ENCODE measurements at places on chromosomes 5 and 9.
A peak's percentile ranks its signal among the peaks of the same experiment; 100 is the strongest.

DNA sequence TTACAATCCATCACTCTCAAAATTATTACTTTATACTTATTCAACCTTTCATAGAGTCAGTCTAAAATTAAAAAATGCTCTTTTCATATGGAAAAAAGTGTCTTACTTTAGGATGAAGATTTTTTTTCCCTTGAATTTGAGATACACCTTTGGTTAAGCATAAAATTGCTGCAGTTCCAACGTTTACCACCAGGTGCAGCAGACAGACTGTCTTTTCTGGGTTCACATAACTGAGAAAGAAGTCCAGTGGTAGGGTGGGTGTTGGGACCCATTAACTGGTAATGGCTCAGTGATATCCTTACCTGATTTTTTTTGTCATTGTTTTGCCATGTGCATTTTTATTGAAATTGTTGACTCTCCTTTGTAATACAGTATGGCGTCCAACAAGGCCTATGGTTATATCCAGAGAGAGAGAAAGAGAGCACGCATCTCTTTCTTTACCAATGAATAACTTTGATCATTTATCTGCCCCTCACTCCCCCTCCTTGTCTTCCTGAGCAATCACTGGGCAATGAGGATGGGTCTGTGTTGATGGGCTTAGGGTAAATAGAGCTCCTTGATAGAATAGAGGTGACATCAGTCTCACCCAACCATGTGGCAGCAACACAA is 98.4 kb downstream of the FBXL7 start:
- no peak for DNase-seq

GRCh38 chr9:72656021-72656420 is 134.6 kb downstream of the TMC1 start:
- DNase-seq, result no peak

DNA sequence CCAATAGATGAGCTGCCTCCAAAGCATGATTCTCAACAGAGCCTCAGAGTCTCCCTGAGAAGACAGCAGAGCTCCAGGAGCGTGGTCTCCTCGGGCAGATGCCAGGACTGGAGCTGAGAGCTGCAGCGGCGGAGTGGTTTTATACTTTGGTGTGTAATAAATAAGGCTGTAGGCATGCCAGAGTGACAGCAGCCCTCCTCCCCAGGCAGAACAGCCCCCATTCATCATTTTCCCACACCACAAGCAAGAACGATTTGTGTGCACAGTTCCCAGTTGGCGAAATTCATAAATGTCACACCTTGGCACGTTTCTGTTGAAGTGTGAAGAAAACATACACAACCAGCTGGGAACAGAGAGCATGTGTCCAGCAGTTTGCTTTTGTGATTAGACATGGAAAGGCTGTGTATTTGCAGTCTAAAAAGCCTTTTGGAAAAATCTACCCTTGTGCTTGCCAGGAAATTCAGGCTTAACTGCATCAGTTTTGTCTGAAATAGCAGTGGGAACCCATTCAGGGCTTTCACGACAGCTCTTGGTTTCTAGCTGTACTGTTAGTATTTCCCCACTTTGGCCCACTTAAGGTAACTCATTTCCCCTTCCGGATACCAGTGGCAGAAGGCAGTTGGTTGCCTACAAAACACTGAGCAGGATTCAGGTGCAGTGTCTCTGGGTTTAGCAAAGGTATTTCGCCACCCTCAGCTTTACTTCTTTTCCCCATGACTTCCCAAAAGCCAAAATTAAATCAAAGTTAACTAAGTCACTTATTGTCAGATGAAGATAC is at the start of gene C1QTNF3:
Gene C1QTNF3 (minus strand): TSS at position 115 of the 778 bp plus-strand sequence. CDS start 88 bp downstream, at position 27.
- DNase-seq, result no peak

DNA sequence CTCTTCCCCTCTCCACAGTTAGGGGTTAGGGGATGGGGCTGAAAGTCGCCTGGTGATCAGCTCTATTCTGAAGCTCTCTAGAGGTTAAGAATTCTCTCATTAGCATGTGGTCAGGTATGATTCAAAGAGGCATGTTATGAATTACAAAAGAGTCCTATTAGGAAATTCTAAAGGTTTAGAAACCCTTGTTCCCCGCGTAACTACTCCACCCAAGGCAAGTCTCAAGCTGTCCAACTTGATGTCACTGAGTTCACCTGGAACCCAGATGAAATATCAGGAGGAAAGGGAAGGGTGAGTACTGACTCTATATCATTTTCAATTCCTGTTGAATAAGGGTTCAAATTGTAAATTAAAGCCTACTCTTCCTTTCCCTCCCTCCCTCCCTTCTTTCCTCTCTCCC is 18.1 kb upstream of the RNF145 start:
- no peak for DNase-seq

GRCh38 chr9:72365525-72366256 is 683 bp upstream of the ZFAND5 start:
- peak; percentile 36 for DNase-seq

GRCh38 chr5:138506370-138507306 is 36.4 kb downstream of the ETF1 start:
- DNase-seq, result no peak
